ENCODE measurements at places on chromosomes 1 and 21. TPM values are rescaled to one million over a fixed set of nuclear protein-coding genes. Genes with fewer than 3 reads are reported as not detected.

DNA sequence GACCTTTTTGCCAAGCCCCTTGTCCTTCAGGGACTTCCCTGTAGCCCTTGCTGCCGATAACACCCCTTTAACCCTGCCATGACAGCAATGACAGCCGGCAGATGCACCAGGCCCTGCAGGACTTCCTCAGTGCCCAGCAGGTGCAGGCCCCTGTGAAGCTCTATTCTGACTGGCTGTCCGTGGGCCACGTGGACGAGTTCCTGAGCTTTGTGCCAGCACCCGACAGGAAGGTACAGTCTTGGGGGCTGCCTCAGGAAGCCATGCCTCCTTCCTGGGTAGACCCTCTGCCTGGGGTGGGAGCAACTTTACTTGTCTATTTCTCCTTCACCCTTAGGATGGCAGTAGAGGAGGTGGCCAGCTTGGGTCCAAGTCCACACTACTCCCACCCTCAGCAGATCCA is 16.1 kb upstream of the PADI6 start:
- DNase-seq: peak; percentile 10

DNA sequence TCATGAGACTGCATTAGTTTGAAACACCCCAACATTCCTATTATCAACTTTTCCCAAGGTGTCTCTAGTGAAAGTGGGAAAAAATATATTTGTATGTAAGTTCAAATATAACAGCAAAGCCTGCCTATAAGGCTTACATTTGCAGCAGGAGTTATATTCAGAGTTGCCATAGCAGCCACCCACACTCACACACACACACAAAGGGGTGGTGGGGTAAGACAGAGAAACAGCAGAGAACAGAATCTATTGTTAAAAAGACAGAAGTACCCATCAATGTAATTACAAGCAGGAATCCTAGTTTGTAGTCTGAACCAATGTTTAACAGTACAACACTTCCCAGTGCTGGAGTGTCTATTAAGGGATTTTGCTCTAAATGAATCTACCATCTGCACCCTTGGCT is 55.0 kb downstream of the PLPPR5 start:
- DNase-seq: no peak

- DNase-seq: no peak
Observed at GRCh38 chr1:181036107-181036836, 2.5 kb downstream of the MR1 start.

DNA sequence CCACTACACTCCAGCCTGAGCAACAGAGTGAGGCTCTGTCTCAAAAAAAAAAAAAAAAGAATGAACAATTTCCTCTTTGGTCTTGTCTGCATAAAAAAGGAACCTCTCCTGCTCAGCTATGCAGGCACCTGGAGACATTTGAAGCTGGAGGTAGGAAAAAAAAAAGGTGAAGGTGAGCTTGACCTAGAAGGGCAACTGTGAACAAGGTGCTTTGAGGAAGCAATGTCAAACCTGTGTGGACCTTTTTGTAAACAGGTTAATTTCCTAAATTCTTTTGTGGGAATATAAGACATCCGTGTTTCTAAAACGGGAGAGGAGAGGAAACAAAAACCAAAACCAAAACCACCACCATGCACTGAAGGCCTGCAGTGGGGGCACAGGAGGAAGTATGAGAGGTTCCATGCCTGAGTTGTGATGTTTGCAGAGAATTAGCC is 77.5 kb downstream of the SLC45A1 start:
- DNase-seq: no peak

GRCh38 chr1:59105548-59106507 is 191.1 kb upstream of the FGGY start:
- DNase-seq: no peak

DNA sequence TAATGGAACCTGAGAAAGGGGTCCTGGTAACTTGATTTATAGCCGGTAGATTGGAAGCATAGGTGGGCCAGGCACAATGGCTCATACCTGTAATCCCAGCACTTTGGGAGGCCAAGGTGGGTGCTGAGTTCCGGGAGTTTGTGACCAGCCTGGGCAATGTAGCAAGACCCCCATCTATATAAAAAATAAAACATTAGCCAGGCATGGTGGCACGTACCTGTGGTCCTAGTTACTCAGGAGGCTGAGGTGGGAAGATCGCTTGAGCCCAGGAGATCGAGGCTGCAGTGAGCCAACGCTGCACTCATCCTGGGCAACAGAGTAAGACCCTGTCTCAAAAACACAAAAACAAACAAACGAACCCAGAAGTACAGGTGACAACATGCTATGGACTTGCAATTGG is 76.5 kb downstream of the ZNF281 start:
- no peak for DNase-seq

DNA sequence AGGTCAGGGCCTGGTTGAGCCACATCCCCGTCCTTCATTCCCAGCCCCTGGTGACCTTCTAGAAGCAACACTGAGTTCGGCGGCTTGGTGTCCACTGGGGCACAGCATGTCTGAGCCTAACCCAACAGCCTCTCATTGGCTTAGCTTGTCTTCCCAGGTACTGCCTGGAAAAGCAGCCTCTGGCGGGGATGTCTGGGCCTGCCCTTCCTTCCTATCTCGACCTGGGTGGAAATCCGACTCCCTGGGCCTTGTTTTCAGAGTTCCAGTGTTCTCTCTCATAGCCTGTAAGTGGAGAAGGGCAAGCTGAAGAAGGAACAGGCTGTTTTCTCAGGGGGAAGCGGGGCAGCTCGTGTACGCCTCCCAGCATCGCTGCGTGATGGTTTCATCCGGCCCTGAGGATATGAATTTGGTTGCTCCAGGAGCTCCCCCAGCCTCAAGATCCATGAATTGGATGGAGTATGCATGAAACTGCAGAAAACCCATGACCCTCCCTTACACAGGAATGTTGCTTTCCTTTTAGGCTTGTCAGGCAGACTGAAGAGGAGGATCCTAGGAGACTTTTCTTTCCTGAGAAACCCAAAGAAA is 116.5 kb upstream of the IRF2BP2 start:
- no peak for DNase-seq

- DNase-seq: no peak
Observed at GRCh38 chr1:199168888-199169585, 530.2 kb downstream of the PTPRC start.

GRCh38 chr1:224542783-224543440 is 73.2 kb upstream of the CNIH3 start:
- DNase-seq: peak; percentile 47

Gene TFF2
- total RNA-seq: not detected

Gene KRTAP19-3
- total RNA-seq: not detected

Measured in activated CD4-positive, alpha-beta memory T cell treated with anti-CD3 and anti-CD28 coated beads for 36 hours (primary cell).